ENCODE measurements at places on chromosomes 11 and 22. TPM values are rescaled to one million over a fixed set of nuclear protein-coding genes. Genes with fewer than 3 reads are reported as not detected.

The THY1 gene
- total RNA-seq = 104 TPM

The ANGPTL5 gene
- not detected for total RNA-seq

The IGLL1 gene
- not detected for total RNA-seq

The TCN1 gene
- not detected for total RNA-seq

The OR2D2 gene
- 1.4 TPM for total RNA-seq

The IGSF9B gene
- not detected for total RNA-seq

The GRM5 gene
- total RNA-seq = under 0.01 TPM

The ARHGAP42 gene
- total RNA-seq = 17.3 TPM

The OR52A1 gene
- not detected for total RNA-seq

The A4GALT gene
- total RNA-seq = 16.6 TPM
